NCI-H2081 (cell line): ENCODE measurements at places on chromosomes 6 and 20.

- no peak for DNase-seq
These were observed 477.5 kb downstream of the PRKN start for GRCh38 chr6:162249907-162250642.

DNA sequence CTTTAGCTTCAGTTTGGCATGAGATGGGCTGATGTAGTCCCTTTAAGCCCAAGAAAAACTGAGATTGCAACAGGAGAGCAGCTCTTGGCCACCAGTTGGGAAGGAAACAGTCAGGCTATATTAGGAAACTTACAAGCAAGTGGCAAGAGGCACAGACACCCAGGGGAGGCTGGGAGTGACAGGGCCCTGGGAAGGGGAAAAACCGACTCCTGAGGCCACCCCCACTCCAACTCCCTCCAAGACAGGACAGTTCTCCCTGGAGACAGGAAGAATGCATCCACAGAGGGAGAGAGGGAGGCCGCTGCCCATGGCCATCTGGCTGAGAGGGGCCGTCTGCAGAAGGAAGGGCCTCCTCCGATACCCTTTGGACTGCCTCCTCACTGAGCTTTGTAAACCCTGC lies 20.5 kb downstream of the JPH2 start:
- no peak for DNase-seq

GRCh38 chr20:49283176-49283702 lies 5.4 kb upstream of the ZNFX1 start:
- DNase-seq: no peak

- no peak for DNase-seq
These were observed 5.6 kb downstream of the TOP1 start for GRCh38 chr20:41034239-41034638.
